Left ventricle myocardium inferior (tissue), 1 donor: ENCODE measurements at places on chromosomes 4 and X. TPM values are rescaled to one million over a fixed set of nuclear protein-coding genes. Genes with fewer than 3 reads are reported as not detected.
A peak's percentile ranks its signal among the peaks of the same experiment; 100 is the strongest.

MEPE gene
- not detected for total RNA-seq

RIBC1 gene
- total RNA-seq = 0.49 TPM

FAM236B gene
- not detected for total RNA-seq

DNA sequence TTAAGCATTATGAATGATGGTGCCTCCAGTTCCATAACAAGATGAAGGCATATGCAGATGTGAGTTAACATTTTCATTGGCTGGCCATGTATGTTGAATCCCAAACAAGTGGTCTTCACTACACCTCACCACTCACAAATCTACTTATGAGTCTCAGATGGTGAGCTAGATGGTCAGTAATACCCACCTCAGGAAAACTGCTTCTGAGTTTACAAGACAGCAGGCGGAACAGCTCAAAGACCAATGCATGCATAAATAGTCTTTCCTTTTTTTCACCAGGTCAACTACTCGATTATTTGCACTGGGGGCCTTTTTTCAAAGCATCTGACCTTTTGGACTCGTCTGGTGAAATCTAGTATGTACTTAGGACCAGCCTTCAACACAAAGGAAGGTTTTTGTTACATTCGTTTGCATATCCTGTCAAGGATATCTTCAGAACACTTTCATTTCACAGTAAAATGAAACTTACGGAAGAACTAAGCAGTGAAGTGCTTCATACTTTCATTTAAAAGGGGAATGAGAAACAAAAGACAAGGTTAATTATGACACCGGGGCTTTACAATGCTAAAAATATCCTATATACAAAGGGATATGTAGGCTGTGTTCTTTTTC is 23.1 kb upstream of the TLR7 start:
- no peaks in the 10 kb centered on the region for H3K4me1 ChIP-seq
- no peak overlapping the region for H3K4me3 ChIP-seq
- no peak for DNase-seq
- no peaks in the 10 kb centered on the region for H3K36me3 ChIP-seq
- no peak overlapping the region for H3K27ac ChIP-seq

DNA sequence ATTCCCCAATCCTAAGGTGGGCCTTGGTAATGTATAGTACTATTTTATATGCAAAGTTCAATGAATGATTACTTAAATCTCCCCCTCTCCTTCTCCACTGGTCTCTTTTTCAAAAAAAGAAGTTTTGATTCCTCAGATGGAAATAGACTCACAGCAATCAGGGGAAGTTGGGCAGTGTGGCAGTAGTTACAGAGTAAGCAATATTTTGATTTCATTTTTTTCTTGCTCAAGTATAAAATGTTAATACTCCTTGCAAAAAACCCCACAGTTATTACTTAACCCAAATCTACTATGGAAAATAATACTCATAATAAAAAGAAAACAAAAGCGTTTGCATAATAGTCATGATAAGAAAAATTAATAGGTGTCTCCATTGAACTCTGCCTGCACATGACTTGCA is 56.9 kb upstream of the CXCL8 start:
- no peak for DNase-seq
- H3K27ac ChIP-seq = no peak overlapping the region
- H3K4me1 ChIP-seq = no peaks in the 10 kb centered on the region

- H3K4me3 ChIP-seq = peak overlapping the region; percentile 99
- no peak for DNase-seq
- H3K27me3 ChIP-seq = no peaks in the 10 kb centered on the region
- H3K36me3 ChIP-seq = no peaks in the 10 kb centered on the region
- H3K27ac ChIP-seq = peak overlapping the region; percentile 94
Measured at GRCh38 chrX:2689773-2690666, 1.1 kb upstream of the CD99 start.

DNA sequence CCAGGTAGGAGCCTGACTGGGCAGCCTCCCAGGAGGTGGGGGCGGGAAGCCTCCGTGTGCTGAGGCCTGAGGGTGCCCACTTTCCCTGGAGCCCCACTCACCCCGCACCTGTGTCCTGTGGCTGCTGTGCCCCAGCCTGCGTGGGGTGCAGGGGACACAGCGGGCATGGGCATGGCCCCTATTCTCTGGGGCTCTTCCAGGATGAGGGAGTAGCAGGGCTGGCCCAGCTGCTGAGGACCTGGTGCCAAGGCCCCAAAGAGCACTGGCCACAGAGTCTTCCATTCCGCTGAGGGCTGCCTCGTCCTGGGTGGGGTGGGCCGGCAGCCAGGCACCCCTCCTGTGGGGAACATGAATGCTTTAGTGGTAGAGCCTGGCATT is 51.7 kb upstream of the SORCS2 start:
- H3K4me3 ChIP-seq = no peak overlapping the region
- no peaks in the 10 kb centered on the region for H3K4me1 ChIP-seq

GRCh38 chr4:165627548-165627947 is 245.5 kb upstream of the TLL1 start:
- no peak for DNase-seq
- no peaks in the 10 kb centered on the region for H3K27me3 ChIP-seq
- H3K4me3 ChIP-seq = peak overlapping the region; percentile 13
- no peak overlapping the region for H3K27ac ChIP-seq

DNA sequence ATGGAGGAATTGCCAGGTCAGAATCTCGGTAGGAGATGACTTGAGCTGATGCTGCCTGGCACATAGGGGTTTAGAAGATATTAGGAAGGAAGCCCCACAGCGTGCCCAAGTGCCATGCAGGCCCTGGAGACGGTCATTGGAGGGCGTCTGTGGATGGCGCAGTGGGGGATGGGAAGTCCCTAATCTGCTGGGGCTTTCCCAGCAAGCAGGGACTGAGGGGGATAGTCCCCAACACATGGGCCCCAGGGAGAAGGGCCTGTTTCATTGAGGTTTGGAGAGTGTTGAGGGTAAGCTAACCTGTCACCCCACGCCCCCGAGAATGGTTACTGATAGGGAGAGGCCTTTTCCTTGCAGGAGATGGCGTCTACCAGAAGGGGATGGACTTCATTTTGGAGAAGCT is 7.8 kb downstream of the TAFAZZIN start:
- DNase-seq = no peak
- H3K36me3 ChIP-seq = no peaks in the 10 kb centered on the region
- H3K27ac ChIP-seq = peak overlapping the region; percentile 84
- no peak overlapping the region for H3K4me3 ChIP-seq

- H3K36me3 ChIP-seq = no peaks in the 10 kb centered on the region
- no peak overlapping the region for H3K27ac ChIP-seq
- no peak overlapping the region for H3K4me3 ChIP-seq
- no peak for DNase-seq
- no peaks in the 10 kb centered on the region for H3K27me3 ChIP-seq
- no peaks in the 10 kb centered on the region for H3K4me1 ChIP-seq
Measured at GRCh38 chrX:81957900-81958545, 756.1 kb downstream of the SH3BGRL start.

- DNase-seq = no peak
- H3K4me3 ChIP-seq = no peak overlapping the region
- no peaks in the 10 kb centered on the region for H3K4me1 ChIP-seq
- H3K27me3 ChIP-seq = no peaks in the 10 kb centered on the region
- no peak overlapping the region for H3K27ac ChIP-seq
Measured at GRCh38 chrX:114532111-114532805, 51.6 kb upstream of the HTR2C start.

DNA sequence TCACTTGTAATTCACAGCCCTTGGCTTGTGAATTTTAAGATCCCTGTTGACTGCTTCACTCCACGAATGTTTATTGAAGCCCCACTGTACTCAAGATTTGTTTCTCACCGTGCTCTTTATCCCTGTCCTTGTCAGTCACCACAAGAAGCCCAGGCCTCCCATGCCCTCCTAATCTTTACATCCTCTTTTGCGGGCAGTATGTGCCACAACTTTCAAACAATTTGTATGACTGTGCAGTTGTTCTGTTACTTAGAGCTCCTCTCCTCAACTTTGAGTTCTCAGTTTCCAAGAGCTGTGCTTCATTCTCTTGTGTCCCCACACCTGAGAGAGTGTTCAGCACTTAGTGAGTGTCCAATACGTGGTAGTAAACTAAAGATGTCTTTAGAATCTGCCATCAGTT is 467.7 kb downstream of the NKX6-1 start:
- no peaks in the 10 kb centered on the region for H3K36me3 ChIP-seq
- H3K27ac ChIP-seq = no peak overlapping the region
- no peak for DNase-seq
- H3K27me3 ChIP-seq = no peaks in the 10 kb centered on the region
- no peaks in the 10 kb centered on the region for H3K4me1 ChIP-seq
- H3K4me3 ChIP-seq = no peak overlapping the region

GRCh38 chrX:72465889-72466288 is 106.8 kb downstream of the HDAC8 start:
- H3K4me3 ChIP-seq = no peak overlapping the region
- H3K4me1 ChIP-seq = no peaks in the 10 kb centered on the region
- no peaks in the 10 kb centered on the region for H3K36me3 ChIP-seq
- DNase-seq = no peak

DNA sequence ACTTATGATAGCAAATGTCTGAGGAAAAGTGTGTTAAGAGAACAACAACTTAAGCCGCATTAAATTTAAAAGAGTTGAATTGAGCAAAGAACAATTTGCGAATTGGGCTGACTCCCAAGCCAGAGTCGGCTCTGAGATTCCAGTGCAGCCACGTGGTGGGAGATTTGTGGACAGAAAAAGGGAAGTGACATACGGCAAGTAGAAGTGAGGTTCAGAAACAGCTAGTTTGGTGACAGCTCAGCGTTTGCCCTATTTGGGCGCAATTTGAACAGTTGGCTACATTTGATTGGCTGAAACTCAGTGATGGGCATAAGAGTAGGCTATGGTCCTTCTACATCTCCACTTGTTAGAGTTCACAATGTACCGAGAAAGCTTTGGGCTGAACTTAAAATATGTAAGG is 124.0 kb downstream of the PRKX start:
- H3K4me1 ChIP-seq = no peaks in the 10 kb centered on the region
- H3K27ac ChIP-seq = no peak overlapping the region
- no peak overlapping the region for H3K4me3 ChIP-seq
- H3K36me3 ChIP-seq = no peaks in the 10 kb centered on the region
- H3K27me3 ChIP-seq = no peaks in the 10 kb centered on the region
- DNase-seq = no peak

- H3K4me1 ChIP-seq = no peaks in the 10 kb centered on the region
- H3K27me3 ChIP-seq = no peaks in the 10 kb centered on the region
- no peak overlapping the region for H3K27ac ChIP-seq
- no peak for DNase-seq
Measured at GRCh38 chr4:35771571-35771970, 472.7 kb downstream of the ARAP2 start.
